ENCODE measurements at places on chromosomes 7 and 10.

DNA sequence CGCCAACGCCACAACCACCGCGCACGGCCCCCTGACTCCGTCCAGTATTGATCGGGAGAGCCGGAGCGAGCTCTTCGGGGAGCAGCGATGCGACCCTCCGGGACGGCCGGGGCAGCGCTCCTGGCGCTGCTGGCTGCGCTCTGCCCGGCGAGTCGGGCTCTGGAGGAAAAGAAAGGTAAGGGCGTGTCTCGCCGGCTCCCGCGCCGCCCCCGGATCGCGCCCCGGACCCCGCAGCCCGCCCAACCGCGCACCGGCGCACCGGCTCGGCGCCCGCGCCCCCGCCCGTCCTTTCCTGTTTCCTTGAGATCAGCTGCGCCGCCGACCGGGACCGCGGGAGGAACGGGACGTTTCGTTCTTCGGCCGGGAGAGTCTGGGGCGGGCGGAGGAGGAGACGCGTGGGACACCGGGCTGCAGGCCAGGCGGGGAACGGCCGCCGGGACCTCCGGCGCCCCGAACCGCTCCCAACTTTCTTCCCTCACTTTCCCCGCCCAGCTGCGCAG is 424 bp downstream of the EGFR start:
- DNase-seq, result no peak

GRCh38 chr10:14460447-14460846 is 129.7 kb upstream of the FRMD4A start:
- no peak for DNase-seq

- no peak for DNase-seq
Observed at GRCh38 chr10:10855151-10855581, 162.5 kb upstream of the CELF2 start.

- peak; percentile 2 for DNase-seq
Observed at GRCh38 chr7:86939197-86939814, 120.1 kb downstream of the ELAPOR2 start.

DNA sequence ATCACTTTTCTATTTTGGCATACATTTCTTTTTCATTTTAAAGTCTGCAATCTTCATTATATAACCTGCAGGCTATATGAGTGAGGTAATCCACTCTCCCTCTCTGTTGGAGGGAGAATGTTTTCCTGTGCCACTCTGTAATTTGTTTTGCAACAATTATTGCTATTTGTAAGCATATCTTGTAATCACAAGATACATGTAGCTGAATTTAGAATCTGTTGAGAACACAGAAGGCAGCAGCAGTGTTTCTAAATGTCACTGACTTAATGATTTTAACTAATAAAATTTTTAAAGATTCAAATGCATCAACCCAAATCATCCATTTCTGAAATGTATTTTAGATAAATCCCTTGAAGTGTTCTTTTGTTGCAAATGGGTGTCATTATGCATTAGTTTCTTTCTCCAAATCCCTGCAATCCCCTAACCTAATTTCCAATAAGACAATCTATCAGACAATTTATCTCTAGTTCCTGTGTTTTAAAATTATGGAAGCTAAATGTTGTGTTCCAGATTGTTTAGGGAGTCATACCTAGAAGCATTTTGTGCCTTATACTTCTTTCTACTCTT is 19.8 kb upstream of the UMAD1 start:
- no peak for DNase-seq

DNA sequence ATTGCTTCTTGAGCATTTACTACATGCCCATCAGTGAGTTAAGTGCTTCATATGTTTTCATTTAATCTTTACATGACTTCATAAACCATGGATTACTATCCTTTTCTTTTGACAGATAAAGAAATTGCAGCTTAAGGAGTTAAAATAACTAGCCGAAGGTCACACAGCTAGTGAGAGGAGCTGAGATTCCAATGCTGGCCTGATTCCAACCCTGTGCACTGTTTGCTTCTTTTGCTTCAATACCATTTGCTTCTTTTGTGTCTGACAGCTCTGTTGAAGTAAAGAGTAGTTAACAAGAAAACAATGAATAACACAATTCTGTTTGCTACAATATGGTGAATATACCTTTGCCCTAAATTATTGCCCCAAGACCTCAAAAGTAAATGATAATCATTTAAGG is 132.4 kb downstream of the GRM3 start:
- DNase-seq, result no peak

GRCh38 chr7:87028636-87029035 is 30.8 kb downstream of the ELAPOR2 start:
- DNase-seq, result no peak

DNA sequence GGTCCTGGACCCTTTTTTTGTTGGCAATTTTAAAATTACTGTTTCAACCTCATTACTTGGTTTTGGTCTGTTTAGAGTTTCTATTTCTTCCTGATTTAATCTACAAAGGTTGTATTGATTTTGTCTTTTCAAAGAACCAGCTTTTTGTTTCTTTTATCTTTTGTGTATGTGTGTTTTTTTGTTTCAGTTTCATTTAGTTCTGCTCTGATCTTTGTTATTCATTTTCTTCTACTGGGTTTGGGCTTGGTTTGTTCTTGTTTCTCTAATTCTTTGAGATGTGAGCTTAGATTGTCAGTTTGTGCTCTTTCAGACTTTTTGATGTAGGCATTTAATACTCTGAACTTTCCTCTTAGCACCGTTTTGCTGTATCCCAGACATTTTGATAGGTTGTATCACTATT is 8.5 kb upstream of the MRPS33 start:
- peak; percentile 31 for DNase-seq

DNA sequence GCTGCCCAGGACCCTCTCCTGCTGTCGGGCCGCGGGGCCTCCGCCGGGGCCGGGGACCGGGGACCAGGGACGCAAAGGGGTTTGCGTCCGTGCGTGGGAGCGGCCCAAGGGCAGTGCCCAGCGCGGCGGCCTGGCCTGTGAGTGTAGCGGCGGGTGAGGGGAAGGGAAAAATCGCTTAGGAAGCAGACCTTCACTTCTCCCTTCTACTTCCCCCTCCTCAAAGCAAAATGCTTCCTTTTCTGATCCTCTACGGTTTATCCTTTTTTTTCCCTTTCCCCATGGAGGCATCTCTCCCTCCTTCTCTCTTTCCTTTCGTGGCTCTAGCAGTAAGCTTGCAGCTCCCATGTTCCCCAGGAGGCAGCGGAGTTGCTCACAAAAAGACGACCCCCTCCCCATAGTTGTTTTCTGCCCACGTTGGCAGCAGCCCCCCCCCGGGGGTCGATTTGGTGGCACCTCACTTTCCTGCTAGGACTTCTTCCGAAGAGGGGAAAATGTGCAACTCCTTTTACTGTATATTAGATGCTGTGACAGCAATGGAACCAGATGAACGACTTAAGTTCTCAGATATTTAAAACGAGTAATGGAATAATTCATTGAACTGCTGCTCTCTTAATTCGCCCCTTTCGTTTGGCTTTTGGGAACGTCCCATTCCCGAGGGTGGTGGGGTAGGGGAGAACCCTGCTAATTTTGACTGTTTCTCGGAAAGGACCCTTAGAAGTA is 724 bp downstream of the CAPZA2 start:
- DNase-seq, result peak; percentile 20

DNA sequence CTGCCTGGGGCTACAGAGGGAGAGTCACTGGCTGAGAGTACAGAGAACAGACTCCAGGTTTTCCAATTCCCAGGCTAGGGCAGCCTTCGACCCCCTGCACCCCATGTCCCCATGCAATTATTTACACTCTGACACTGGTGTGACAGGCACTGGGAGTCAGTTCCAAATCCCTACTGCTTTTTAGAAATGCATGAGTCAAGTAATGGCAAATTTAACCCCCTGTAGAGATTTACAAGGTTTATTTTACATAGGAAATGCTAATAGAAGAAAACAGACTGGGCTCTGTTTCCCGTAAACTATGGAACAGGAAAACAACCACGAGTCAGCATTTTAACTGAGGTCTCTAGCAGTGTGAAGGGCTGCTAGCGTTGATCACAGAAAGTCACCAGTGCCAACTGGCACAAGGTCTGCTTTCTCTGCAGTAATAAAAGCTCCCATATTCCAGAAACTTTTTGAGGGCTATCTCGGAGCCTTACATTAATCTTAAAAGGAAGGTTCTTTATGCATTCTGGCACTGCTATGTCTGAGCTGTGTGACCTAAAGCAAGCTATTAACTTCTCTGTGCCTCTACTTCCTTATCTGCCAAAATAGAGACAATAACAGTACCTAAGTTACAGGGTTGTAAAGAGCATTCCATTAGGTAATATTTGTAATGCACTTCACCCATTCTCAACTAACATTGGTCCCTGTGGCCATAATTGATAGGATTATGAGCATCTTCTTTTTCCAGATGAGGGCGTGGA is 28.2 kb downstream of the NOD1 start:
- DNase-seq, result no peak

- DNase-seq, result no peak
Observed at GRCh38 chr10:124058346-124059003, 34.9 kb downstream of the CHST15 start.

DNA sequence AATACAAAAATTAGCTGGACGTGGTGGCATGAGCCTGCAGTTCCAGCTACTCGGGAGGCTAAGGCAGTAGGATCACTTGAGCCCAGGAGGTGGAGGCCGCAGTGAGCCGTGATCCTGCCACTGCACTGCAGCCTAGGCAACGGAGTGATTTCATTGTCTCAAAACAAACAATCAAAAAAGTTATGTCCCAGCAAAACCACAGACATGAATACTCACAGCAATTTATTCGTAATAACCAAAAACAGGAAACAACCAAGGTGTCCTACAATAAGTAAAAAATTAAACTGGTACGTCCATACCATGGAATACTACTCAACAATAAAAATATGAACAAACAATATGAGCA is 11.6 kb upstream of the CYTH3 start:
- no peak for DNase-seq

Data from CD4-positive, CD25-positive, alpha-beta regulatory T cell (primary cell).